Activated effector memory CD4-positive, alpha-beta T cell treated with Interleukin-2 at 50 U/mL for 16 hours (primary cell): ENCODE measurements at places on chromosomes 7 and 10.
A peak's percentile ranks its signal among the peaks of the same experiment; 100 is the strongest.

DNA sequence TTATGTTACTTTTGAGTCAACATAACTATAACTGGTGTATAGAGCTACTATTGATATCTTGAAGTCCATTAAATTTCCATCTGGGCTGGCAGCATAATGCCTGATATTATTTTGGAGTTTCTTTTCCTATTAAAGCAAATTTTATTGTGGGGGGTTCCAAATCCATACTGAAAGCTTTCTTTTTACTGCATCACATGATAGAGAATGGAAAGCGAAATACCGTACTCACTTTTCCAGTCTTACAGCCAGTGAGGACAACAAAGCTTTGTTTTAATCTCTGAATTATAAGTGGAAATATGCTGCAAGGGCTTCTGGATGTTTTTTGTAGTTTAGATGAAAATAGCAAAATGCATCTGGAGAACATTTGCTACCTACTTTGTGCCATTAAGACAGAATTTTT, 477.5 kb upstream of the SEMA3D start:
- no peak for DNase-seq

GRCh38 chr7:514651-515598, 4.7 kb downstream of the PDGFA start:
- DNase-seq, result no peak

- no peak for DNase-seq
These were observed 190.2 kb downstream of the GPAM start for GRCh38 chr10:111993321-111993720.

DNA sequence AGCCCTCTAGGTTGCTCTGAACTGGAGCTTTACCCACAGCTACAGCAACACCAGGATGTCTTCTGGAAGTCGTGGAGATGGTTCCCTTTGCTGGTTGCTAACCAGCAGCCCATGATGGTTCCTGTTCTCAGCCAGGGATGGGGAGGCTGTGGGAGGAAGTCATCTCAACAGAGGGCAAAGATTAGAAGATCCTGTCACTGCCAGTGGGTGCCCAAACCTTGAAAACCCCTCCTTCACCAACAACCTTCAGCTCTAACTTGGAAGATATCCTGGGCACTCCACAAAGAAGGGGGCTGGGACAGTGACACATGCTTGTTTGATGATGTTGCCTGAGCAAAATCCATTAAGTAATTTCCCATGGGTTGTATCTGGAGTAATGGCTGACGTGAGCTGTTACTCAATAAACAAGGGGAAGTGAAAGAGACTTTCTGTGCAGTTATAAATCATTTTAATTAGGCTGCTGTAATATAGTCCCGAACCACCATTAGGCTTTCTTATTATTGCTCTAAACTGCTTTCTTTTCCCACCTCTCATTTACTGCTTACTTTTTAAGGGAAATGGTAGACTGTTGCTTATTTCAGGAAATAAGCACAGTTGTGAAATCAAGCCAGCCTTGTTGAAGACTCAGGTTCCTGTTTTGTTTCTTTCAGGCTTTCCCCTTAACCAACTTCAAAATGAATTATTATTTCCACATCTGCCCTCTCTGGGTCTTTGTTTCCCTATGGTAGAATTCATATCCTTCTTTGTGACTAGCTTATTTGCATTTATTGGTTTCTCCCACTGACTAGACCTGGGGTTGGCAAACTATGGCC, 124.8 kb downstream of the PPP1R17 start:
- no peak for DNase-seq

- DNase-seq, result no peak
These were observed 8.4 kb downstream of the THAP5 start for GRCh38 chr7:108561047-108561619.

- no peak for DNase-seq
These were observed 23.6 kb upstream of the ZNF37A start for GRCh38 chr10:38070501-38070900.

- DNase-seq, result no peak
These were observed 104.9 kb upstream of the ACBD5 start for GRCh38 chr10:27345455-27345920.

GRCh38 chr10:86067436-86068050, 299.1 kb downstream of the GRID1 start:
- no peak for DNase-seq

DNA sequence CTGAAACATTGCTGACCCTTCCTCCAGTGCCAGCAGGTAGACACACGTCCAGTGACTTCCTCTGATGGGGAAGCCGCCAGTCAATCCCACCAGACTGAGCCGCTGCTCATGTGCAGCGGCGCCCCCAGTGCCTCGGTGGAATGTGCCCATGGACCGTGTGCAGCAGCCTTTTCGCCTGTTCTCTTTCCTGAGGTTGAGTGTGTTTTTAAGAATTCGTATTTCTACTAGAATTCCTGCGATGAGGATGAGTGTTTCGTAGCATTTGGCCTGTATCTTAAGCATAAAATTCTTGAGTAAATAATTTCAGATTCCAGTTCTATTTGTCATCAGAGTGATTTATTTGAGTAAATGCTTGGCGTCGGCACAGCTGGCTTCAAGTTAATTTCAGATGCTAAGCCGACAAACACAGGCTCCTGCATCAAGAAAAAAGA, 35.4 kb downstream of the BNIP3 start:
- DNase-seq, result no peak

DNA sequence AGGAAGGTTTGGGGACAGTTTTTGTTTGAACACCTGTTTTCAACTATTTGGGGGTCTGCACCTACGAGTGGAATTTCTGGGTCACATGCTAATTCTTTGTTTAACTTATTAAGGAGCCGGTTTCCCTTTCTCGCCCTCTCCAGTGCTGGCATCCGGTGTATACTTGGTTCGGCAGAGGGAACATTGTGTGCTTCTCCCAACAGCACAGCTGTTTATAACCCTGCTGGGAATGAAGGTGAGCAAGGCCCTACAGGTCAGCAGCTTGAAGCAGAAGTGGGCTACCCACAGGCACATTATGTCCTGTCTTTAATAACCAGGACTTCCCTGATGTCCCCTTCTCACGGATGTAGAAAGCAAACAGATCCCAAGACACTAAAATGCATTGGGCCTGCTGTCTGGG, 87.5 kb upstream of the PDCD4 start:
- no peak for DNase-seq

- no peak for DNase-seq
These were observed 28.2 kb downstream of the SPOCK2 start for GRCh38 chr10:72059843-72060822.

DNA sequence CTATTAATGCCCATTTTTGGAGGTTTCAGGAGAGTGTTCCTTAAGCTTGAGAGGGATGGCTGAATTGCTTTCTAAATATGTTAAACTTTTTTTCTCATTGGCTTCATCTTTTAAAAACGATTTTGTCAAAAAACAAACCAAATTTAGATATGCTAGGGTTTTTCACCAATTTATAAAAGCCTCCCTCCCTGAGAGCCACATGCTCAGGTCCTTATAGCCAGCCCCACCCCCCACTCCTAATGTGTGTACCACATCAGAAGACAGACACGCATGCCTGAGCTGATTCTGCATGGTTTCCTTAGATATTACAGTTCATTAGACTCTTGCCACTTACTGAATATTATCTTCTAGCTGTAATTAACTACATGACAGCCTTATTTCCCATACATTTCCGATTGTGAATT, 2.0 kb downstream of the CUL1 start:
- no peak for DNase-seq

- no peak for DNase-seq
These were observed 9.0 kb upstream of the SMNDC1 start for GRCh38 chr10:110313674-110314073.

GRCh38 chr10:61283481-61284221, 169.5 kb downstream of the TMEM26 start:
- DNase-seq, result no peak

GRCh38 chr7:7731732-7732131, 13.3 kb upstream of the RPA3 start:
- DNase-seq, result no peak

- no peak for DNase-seq
These were observed 239.9 kb upstream of the KCND2 start for GRCh38 chr7:120033114-120033513.

GRCh38 chr7:90625562-90625961, 29.4 kb downstream of the CDK14 start:
- no peak for DNase-seq

DNA sequence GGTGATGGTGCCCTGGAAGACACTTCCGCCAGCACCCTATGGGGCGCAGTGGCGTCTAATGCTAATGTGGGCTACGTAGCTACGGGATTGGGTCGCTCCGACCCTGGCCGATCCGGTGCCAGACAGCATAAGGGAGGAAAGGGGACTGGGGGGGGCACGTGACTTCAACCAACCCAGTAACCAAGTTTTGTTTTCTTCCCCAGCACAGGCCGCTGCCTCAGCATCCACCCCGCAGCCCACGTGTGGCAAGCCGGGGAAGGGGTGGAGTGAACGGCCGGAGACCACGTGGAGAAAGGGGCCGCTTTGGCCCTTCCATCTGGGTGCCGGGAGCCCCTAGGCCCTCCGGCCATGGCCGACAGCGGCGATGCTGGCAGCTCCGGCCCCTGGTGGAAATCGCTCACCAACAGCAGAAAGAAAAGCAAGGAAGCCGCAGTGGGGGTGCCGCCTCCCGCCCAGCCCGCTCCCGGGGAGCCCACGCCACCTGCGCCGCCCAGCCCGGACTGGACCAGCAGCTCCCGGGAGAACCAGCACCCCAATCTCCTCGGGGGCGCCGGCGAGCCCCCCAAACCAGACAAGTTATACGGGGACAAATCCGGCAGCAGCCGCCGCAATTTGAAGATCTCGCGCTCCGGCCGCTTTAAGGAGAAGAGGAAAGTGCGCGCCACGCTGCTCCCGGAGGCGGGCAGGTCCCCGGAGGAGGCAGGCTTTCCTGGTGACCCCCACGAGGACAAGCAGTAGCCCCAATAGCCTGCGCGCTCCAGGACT, 2.5 kb downstream of the PRR15 start:
- no peak for DNase-seq

DNA sequence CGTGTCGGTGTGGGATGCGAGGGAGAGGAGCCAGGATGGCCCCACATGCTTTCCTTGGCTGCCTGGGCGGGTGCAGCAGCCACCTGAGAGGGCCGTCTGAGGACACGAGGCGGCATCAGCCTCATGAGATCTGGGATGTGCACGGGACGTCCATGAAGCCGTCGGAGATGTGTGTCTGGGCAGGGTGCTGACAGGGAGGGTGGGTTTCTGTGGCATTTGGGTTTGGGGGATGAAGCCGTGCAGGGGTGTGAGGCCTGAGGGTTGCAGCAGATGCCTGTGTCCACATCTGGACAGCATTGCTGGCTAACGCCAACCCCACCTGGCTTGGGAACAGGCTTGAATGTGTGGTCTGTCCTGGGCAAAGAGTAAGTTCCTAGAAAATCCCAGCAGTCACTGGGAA, 179.5 kb downstream of the DNAJB6 start:
- DNase-seq, result no peak

- no peak for DNase-seq
These were observed 10.1 kb downstream of the UNCX start for GRCh38 chr7:1242606-1243289.

DNA sequence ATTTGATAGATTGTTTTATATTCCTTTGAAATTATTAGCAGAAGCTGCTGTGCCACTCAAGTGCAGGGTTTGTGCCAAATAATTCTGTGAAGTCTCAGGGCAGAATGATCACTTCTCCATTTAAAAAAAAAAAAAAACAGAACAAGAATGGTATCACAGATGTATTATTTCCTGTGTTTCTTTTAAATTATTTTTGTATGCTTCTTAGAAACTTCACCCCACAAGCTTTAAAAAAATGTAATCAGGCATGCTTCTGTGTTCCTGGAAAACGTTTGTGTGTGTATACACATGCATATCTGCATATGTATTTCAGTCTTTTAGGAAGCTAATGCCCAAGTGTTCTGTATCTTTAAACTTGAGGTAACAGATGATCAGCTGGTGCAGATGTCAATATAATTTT, 6.3 kb upstream of the CD36 start:
- no peak for DNase-seq

DNA sequence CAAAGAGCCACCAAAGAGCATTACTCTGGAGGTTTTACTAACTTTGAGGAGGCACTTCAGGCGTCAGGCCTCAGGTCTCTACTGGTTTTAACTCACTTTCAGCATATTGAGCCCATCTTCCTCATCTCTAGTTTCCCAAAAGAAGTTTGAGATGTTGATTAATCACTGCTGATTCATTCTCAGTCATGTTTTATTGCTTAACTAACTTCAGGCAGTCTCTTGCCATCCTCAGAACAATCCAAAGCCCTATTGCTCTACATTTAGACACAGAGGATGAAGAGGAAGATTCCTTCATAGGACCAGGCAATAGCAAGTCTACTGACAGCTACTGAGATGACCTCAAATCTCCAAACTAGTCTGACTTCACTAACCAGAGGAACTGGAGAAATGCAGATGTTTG, 39.1 kb upstream of the BET1 start:
- DNase-seq, result no peak

DNA sequence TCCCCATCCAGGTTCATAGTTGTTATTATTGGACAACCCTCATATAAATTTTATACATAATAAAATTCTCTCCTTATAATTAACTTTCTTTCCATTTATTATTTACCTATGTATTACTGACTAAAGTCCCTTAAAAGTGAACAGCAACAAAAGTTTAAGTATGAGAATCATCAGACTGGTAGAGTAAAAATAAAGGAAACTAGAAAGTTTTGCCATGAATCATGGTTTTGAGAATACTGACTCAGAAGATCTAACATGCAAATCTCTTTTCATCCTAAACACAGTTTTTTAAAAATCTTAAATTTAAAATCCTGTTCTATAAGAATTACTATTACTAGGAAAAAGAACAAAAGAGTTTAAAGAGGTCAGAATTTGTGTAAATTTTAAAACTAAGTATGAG, 32.1 kb downstream of the HERC4 start:
- DNase-seq, result no peak

DNA sequence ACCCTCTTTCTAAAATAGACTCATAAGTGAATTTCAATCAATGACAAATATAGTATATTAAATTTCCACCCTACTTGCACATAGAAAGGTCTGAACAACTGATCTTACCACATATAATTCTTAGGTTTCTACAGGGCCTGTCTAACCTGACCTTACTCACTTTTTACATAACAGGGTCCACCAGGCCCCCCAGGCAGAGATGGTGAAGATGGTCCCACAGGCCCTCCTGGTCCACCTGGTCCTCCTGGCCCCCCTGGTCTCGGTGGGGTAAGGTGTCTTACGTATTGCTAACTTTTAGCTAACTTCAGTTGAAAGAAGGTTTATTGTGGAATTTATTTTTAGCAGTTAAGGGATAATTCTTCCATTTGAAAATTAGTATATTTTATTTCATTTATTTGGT, 5.3 kb downstream of the COL1A2 start:
- DNase-seq, result no peak

GRCh38 chr10:116796910-116797513, 52.3 kb upstream of the ENO4 start:
- peak; percentile 27 for DNase-seq
